ENCODE measurements at places on chromosomes 7 and 10.
A peak's percentile ranks its signal among the peaks of the same experiment; 100 is the strongest.

DNA sequence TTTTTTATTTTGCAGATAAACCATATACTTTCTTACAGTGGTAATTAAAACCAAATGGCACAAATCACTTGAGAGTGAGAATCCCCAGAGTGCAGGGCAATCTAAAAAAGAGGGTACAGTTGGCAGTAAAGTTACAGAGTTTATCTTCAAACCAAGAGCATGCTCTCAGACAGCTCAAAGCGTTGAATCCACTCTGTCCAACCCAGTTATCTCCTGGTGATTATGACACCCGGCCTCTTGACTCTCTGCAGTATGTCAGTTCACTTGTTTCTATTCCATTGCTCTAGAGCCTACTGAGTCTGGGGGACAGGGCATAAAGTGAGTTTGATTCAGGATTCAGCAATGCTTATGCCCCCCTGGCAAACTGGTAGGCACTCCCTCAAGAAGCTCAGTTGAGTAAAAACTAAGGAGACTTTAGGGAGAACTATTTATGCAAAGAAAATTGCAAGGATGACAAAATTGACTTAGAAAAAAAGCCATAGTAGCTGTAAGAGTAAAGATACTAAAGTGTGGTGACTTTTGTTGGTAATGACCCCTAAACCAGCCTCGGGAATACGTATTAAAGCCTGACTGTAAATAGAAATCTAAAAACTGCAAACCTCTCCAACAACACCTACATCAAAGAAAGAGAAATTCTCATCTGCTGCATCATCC, 55.5 kb downstream of the COL1A2 start:
- DNase-seq, result no peak

DNA sequence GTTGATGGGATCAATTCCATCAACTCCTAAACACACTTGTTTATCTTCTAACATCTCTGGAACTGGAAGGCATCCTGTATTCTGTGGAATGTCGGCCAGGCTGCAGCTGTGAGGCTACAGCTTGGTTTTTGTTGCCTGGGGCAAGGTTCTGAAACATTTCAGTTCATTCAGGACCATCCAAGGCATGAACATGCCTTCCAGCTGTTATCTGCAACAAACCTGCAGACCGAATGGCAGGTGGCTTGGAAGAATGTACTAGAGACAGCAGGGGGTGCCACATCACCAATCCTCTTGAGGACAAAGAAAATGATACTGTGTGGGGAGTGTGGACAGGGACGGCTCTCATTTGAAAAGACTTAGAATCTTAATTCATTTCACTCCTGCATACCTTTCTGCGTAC, 12.4 kb downstream of the PAPOLB start:
- DNase-seq, result peak; percentile 29

- DNase-seq, result no peak
Measured at GRCh38 chr10:95478935-95479334, 82.2 kb downstream of the SORBS1 start.

DNA sequence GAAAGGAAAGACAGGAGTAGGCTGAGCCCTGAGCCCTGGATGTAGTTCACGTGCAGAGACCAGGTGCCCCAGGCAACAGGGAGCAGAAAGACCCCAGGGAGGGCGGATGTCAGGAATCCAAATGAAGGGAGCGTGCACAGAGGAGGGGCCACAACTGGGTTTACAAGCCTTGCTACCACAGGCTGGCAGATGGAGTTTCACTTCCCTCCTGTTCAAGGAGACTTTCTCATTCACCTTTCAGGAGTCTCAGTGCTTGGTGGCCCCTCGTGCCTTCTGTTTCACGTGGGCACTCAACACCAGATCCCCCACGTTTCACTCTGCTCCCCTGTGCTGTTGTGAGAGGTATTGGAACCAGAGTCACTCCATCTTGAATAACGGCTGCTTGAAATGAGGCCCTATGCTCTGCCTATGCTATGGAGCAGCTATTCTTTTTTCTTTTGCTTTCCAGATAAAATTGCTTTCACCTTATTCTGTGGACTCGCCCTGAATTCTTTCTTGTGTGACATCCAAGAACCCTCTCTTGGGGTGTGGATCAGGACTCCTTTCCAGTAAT, 601.4 kb upstream of the IGFBP3 start:
- no peak for DNase-seq

DNA sequence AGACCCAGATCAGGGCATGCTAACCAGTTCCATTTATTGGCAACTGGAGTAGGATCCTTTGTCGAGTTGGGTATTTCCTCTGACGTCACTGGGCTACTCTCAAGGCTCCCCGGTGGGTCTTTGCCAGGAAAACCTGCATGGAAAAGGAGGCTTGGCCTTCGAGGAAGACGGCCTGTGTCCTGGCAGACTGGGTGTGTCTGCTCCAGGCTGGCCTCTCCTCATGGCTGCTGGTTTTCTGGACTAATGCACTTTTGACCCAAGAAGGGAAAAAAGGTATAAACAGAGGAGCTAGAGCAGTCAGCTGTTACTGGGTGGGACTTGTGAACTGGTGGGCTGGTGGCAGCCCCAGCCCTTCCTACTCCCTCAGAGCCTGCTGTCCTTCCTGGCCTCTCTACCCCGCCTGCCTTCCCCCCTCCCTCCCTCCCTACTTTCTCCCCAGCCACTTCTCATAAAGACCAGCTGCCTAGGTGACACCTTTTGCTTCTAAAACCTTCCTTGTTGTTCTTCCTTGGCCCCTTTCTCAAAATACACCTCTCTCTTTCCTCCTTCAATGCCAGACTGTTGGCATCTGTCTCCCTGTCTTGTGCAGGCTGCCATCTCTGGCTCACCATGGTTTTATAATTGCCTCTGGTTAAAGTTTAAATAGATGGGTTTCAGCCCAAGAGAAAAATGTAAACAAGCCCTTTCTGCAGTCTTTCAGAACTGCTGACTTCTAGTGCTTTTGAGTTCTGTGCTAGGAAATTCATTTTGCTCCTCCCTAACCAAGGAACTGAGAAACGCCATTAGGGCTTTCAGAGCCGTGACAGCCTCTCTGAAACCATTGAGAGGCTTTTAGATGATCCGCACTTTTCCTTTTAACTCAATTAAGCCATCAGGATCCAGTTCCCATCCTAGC, 101.8 kb upstream of the MKLN1 start:
- DNase-seq, result peak; percentile 13

GRCh38 chr7:120056227-120056626, 216.7 kb upstream of the KCND2 start:
- no peak for DNase-seq

DNA sequence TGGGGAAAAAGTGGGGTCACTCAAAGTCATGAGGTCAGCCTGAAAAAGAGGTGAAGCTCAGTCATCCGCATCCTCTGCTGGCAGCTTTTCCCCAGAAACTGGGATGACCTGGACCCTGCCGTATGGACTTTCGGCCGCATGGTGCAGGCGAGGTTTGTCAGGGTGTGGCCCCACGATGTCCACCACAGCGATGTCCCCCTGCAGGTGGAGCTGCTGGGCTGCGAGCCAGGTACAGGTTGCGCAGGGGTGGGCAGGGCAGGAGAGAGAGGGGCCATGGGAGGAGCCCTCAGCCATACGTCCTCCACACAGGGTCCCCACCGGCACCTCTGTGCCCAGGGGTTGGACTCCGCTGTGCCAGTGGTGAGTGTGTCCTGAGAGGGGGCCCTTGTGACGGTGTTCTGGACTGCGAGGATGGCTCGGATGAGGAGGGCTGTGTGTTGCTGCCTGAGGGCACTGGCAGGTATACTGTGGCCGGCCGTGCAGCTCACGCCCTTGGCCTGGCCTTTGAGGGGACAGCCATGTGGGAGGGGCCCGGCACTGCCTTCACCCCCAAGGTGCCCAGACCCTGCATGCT, 23.0 kb upstream of the ZNF467 start:
- DNase-seq, result no peak

DNA sequence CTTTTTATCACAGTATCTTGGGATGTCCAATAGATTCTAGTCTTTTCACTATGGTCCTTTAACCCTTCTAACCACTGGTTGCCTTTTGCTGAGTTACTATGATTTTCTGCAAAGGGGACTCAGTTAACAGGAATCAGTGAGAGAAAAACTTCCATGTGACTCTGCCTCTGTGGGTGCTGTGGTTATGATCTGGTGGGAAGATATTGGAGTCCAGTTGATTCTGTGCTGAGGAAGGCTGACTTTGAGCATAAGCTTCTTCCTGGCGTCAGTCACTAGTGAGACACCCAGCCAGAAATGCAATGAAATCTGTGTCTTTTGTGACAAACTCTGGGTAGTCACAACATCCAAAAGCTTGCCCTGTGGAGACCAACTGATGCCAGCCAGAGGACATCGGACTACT, 648.0 kb downstream of the SUGCT start:
- DNase-seq, result no peak

DNA sequence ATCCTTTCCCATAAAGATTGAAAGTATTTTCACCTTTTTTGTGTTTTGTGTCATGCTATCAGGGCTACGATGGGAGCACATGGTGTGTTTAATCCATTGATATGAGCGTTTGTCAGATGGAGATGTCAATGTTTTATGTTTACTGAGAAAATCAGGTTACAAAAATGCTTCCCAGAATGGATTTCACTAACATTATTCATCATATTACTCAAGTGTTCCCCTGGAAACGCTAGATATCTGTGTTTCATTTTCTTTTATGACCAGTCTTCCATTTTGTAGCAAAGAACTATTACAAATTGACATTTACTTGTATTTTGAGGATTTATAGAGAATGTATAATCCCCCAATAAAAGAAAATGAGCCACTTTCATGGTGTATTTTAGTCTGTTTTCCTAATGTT, 293.5 kb upstream of the AKR1E2 start:
- DNase-seq, result peak; percentile 23
